ENCODE measurements at places on chromosomes 5 and 9. TPM values are rescaled to one million over a fixed set of nuclear protein-coding genes. Genes with fewer than 3 reads are reported as not detected.

DNA sequence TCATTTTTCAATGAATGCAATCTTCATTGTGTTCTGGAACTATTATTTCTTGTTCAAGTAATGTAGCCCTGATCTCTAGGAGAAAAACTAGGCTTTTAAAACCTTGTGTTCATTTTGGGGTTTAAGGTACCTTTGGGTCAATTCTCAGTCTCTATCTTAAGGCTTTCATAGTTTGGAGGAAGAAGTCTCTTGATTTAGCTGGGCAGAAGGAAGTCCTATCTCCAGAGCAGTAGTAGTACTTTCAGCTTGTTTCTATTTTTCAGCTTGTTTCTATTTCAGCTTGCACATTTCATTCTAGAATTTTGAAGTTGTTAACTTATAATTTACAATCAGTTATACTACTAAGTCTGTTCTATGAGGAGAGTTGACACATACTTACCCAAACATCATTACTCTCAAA lies 15.2 kb downstream of the CSNK1G3 start:
- no peaks in the 10 kb centered on the region for H3K4me1 ChIP-seq
- H3K27me3 ChIP-seq = no peaks in the 10 kb centered on the region
- H3K36me3 ChIP-seq = no peaks in the 10 kb centered on the region
- no peak overlapping the region for H3K27ac ChIP-seq
- H3K4me3 ChIP-seq = no peak overlapping the region

DNA sequence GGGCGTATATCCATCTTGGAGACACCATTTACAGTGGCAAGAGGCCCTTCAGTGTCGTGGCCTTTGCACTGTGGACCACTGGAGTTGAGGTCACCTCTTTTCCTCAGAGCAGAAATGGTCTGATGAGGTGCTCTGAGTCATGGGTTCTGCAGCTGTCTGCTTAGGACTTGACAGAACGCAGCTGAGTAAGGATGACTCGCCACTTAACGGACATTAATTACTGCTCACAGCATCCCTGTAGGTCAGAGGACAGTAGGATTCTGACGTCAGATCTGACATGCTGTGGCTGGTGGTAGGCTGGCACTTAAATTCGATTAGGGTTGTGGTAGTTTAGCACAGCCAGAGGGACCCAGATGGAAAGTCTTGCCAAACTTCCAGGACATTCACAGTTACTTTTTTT lies 479.4 kb downstream of the DMAC1 start:
- H3K27ac ChIP-seq = no peak overlapping the region

GRCh38 chr9:87890837-87891236 lies 8.2 kb downstream of the SPATA31E1 start:
- H3K27me3 ChIP-seq = no peaks in the 10 kb centered on the region
- H3K27ac ChIP-seq = no peak overlapping the region
- DNase-seq = no peak
- H3K4me1 ChIP-seq = no peaks in the 10 kb centered on the region

DNA sequence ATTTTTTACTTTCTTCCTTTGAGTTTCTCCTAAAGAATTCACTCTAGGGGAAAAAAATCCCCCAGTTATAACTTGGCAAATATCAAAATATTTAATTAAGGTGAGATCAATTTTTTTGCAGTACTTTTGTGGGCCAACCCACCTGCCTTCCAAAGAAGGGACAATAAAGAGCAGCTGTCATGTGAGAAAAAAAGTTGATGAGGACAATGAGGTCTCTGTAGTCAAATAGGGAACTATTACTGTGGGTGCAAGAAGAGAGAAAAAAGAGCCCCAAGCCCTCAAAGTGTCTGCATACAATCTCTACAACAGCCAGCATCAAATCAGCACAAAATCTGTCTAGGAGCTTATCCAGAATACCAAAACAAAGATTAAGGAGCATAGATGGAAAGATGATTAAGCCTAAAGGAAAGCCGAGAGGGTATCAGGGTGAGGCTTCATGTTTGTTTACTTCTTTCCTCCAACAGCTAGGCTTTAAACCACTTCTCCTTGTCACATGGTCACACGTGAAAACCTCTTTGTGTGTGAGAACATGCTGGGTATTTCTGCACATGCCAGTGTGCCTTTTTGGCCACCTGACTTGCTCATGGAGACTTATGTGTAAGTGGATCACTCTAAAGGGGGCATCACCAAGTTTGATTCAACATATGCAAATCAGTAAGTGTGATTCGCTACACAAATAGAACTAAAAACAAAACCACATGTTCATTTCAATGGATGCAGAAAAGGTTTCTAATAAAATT lies 19.2 kb upstream of the FYB1 start:
- H3K4me1 ChIP-seq = no peaks in the 10 kb centered on the region
- H3K36me3 ChIP-seq = no peaks in the 10 kb centered on the region
- no peak overlapping the region for H3K27ac ChIP-seq
- H3K27me3 ChIP-seq = no peaks in the 10 kb centered on the region
- no peak overlapping the region for H3K4me3 ChIP-seq

FGFR4 gene
- 35.4 TPM for total RNA-seq
